Activated CD8-positive, alpha-beta memory T cell treated with anti-CD3 and anti-CD28 coated beads for 1 hour (primary cell): ENCODE measurements at places on chromosomes 11 and 22.

DNA sequence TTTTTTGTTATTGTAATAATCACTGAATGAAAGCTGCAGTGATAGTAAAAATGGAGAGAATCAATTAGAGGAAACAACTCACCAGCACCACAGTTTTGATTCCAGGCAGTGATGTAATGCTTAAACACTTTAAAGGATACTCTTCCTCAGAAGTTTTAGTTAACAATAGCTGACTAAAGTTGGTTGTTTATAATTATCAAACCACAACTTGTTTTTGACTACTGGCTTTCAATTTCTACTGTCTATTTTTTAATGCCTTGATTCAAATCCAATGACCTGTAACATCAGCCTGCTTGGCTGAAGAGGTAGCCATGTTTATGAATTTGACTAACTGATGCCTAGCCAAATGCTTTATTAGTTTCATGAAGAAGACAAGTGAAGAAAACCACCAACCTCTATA, 18.2 kb upstream of the CASP12 start:
- no peak for DNase-seq

DNA sequence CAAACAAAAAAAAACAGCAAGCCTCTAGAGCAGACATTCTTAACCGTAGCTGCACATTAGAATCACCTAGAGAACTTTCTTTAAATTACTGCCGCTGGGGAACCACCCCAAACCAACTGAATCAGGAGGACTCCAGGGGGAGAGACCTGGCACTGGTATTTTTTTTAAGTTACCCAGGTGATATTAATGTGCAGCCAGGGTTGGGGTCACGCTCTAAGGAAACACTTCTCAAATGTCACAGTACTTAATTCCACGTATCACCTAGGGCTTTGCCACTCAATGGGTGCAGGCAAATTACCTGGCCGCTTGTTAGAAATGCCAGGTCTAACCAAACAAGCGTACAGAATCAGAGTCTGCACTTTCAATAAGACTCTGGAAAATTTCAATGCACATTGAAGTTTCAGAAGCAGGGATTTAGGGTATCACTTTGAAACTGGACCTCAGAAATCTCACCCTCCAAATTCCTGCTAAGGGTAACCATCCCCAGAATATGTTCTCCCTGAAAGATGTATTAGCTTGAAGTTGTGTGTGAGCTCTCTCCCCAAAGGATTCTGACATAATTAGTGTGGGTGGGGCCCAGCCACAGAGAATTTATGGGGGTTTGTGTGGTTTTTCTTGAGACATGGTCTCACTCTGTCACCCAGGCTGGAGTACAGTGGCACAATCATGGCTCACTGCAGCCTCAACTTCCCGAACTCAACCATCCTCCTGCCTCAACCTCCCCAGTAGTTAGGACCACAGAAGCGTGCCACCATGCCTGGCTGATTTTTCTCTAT, 12.7 kb upstream of the ISX start:
- DNase-seq = no peak

DNA sequence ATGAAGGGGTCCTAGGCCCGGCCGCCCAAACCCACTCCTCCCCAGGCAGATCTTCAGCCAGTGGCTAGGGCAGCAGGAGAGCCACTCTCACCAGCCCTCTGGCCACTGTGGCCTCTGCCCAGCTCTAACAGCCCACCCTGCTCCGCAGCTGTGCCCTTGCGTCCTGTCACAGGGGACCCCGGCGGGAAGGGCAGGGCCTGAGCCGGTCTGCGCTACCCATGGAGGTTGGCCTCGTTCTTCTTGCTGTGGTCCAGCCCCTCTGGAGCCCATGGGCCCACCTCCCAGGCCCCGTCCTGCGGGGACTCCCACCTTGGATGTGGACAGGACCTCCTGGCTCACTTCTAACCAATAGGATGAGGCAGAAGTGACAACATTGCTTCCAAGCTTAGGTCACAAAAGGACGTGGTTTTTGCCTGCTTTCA, 38.3 kb upstream of the TH start:
- no peak for DNase-seq

DNA sequence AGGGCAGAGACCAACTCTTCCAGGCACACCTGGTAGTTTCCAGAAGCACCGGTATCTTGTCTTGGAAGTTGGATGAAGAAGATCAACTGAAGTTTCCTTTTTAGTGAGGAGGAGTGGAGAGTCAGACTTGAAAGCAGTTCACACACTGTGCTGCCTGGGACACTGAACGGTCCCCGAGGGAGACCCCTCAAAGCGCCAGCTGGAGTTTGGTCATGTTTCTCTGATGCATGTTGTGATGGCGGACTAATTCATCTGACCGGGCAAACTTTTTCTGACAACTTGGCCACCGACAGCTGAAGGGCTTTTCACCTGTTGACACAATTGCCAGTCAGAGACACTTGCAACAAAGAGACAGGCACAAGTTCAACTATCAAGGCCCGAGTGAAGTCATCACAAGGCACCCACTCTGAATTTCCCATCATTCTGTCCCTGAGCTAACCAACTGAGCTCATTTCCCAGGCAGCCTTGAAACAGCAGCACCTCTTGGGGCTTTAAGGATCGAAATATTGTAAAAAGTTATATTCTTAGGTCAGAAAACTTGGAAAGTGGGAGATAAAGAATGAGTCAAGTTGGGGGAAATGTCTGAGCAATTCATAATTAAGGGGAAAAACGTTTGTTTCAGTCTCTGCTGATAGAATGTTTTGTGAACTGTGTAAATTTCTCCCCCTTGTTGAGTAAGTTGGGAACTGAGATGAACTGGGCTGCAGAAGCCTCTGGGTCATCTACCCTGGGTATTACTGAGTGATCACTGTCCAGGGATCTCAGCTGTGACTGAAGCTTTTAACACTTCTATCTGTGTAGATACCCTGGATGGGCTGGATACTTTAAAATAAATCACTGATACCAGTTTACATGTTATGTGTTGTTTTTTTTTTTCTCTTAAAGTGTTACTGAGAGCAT, 46.2 kb downstream of the WT1 start:
- DNase-seq = no peak

- no peak for DNase-seq
These were observed 60.8 kb upstream of the CCDC179 start for GRCh38 chr11:22920939-22921565.

GRCh38 chr11:17905477-17905876, 107.4 kb downstream of the SERGEF start:
- no peak for DNase-seq

DNA sequence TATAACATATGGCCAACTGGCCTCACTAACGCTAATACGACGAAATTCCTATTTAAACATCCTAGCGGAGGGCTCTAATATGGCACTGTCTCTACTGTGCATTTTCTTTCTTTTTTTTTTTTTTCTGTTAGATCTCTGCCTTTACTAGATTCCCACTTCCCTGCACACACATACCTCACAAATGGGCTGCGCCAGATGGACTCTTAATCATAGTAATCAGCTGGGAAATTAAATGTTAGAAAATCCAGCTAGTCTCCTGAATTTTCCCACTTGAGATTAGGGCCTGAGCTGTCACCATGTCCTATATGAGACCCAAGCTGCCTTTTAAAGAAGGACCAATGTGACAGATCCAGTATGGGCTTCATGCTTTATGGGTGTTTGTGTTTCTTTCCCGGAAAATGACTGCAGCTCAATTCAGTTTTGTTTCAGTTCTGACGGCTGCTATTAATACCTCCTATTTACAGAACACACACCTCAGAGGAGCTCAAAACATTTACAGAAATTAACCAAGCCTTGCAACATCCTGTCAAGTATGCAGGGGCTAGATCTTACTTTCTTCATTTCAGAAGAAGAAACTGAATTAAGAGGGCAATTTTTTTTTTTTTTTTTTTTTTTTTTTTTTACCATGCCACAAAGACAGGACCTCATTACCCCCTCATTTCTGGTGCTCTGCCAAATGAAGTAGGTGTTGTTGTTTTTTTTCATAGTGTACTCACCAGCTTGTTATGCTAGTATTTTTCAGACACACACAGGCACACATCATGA, 49.8 kb upstream of the BLID start:
- DNase-seq = no peak

GRCh38 chr11:41379084-41379483, 80.4 kb downstream of the LRRC4C start:
- no peak for DNase-seq

GRCh38 chr22:30868663-30869385, 99.8 kb downstream of the MORC2 start:
- no peak for DNase-seq

DNA sequence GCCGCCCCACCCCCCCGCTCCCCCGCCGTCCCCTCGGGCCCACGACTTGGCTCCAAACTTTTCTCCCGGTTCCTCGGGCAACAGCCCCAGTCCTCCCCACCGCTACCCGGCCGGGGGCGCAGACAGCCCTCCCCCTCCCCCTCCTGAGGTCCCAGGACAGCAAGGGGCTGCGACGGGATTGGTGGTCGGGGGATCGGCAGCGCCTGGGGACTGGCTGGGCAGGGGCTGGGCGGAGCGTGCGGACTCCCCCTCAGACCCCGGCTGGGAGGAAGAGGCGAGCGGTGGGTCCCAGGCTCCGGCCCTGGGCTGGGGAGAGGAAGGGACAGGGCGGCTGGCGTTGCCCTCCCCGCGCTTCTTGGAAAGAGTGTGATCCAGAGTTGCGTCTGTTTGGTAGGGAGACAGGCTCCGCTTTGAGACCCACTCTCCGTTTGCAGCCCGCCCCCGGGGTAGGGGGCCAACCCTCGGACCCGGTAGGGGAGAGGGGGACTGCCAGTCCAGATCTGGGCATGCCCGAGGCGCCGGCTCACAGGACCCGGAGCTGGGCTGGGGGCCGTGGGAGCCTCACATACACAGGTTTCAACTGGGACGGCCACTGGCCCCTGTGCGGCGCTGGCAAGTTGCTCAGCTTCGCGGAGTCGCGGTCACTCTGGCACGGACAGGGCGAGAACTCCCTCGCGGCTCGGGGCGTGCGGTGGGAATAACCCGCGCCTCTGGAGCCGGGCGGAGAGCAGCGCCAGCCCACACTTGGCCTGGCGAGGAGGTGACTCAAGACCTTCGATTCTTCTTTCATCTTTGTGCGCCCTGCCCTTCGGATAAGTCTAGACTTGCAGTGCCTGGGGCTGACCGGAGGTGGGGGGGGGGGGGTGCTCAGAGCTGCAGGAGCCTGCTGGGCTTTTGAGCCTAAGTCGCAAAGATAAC, 999 bp downstream of the TSKU start:
- no peak for DNase-seq

DNA sequence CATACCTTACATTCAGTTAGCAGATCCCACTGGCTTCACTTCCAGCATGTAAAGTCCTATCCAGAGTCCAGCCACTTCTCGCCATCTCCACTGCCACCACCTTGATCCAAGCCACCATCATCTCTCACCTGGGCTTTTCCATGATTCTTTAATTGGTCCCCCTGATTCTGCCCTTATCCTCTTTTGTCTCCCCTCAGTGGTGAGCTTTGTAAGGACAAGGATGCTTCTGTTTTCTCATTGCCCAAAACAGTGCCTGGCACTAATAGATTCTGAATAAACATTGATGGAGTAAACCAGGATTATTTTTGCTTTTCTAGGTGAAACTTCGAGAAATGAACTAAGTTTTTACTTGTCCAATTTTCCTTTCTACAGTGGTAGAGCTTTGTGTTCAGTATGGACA, 4.4 kb downstream of the POLA2 start:
- no peak for DNase-seq

GRCh38 chr22:46106279-46107022, 43.9 kb upstream of the PPARA start:
- DNase-seq = no peak

GRCh38 chr11:95608093-95608492, 181.5 kb downstream of the FAM76B start:
- DNase-seq = no peak

DNA sequence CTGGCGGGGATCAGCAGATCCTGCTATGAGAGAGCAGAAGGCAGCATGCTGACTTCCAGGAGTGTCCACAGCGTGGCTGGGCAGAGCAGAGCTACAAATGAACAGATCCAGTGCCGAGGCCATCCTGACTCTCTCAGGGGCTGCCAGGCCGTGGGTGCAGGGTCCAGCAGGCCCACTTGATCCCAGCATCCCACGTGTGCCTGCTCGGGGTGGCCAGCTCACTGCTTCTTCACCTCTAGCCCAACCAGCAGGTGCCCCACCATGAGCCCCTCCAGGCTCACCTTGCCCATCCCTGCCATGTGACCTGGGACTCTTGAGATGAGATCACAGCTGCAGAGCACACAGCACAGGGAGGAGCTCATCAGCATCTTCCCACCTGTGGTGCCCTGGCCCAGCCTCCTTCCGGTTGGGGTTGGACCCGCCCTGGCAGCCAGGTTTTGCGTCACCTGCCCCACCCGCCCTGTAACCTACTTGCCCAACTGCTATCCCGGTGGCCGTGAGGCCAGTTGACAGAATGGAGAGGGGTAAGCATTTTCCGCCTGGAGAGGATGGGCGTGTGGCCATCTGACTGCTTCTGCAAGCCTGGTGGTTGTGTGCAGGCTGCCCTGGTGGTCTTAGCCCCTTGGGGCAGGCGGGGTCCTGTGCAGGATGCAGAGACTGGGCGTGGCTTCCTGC, 11.0 kb downstream of the TANGO2 start:
- no peak for DNase-seq

DNA sequence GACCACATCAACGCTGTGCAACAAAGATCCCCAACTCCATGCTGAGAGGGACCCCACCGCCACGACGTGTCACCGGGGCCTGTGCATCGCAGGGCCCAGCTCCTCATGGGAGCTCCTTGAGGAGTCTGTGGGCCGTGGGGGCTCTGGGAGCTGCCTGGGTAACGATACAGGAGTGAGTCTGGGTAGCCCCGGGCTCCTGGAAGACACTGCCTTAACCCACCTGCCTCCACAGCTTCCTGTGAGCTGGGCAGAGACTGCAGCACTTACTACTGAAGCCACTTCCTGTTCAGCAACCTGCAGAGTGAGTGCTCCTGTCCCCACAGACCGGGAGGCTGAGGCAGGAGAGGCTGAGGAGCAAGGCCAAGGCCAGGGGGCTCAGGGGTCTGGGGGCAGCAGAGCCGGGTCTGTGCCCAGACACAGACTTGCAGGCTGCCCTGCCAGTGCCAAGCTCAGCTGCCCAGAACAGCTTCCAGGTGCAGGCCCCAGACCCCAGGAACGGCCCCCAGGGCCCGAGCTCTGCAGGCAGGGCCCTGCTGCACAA, 226.7 kb downstream of the BRD1 start:
- no peak for DNase-seq

DNA sequence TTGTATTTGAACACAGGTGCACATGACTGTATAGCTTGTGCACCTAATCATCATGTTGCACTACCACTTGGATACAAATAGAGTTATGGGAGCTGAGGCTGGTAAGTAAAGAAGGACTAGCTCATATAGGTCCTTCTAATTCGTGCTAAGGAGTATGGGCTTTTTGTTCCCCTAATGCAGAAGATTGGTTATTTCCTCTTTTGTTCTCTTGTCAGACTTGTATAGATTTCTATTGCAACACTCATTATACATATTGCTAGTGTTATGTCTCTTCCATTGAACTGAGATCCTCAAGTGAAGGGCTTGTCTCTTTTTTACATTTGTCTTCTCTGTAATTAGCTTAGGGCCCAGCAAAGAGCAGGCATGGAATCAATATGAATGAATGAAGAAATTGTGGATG, 54.1 kb upstream of the ARHGAP20 start:
- DNase-seq = no peak
